ENCODE measurements at places on chromosomes 4 and X.

DNA sequence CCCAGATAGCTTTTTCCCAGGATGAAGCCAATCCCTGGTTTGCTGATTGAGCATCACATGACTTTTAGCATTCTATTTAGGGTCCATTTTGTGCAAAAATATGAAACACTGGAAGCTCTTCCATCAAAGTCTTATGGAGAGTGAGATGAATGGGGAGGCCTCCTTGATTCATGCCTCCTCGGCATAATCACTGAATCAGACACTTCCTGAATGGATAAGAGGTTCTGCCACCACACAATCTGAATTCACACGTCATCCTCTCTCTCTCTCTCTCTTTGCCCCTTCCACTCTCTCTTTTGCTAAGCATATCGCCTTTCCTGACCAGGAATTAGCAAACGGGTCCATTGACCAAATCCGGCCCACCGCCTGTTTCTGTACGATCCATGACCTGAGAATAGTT, 68.7 kb downstream of the CRMP1 start:
- DNase-seq = no peak

DNA sequence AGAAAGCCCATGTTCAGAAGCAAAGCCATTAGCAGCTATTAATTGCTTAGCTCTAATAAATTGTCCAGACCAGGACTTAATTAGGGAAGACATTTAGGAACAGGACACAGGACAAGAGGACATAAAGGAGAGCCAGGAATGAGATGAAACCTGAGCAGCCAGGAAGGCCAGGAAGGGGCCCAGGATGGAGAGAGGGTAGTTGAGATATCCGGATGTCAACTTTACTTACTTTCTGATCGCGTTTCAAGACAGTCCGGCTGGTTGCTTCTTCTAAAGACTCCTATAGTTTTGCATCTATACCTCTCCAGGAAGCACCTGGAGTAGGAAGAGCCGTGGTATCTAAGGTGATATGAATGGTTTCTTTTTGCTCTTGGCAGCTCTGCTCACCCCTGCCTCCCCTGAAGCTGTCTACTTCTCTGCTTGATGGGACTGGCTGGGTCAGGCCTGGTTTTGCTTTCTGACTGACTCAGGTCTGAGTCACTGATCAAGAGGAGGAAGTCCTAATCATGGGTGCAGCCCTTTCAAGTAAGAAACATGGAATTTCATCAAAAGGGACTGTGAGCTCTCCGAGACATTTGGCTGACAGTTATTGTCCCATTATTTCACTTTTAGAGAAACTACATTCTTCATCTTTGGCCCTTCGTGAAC, 733.3 kb downstream of the RPA4 start:
- DNase-seq = no peak

DNA sequence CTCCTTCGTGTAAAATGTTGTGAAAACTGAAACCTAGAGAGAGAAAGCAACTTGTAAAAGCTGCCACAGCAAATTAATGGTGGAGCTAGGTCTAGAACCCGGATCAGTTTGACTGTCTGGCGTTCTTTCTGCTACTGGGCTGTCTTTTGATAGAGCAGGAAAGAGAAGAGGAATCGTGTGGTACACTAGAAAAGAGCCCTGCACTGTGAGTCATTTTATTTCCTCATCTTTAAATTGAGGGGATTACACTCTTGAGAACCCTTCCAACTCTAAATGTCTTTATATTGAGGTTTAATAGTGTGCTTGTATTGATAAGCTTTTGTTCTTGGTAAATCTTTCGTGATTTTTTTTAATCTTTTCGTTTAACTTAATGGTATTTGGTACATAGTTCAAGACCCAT, 4.3 kb downstream of the WDR44 start:
- DNase-seq = no peak

DNA sequence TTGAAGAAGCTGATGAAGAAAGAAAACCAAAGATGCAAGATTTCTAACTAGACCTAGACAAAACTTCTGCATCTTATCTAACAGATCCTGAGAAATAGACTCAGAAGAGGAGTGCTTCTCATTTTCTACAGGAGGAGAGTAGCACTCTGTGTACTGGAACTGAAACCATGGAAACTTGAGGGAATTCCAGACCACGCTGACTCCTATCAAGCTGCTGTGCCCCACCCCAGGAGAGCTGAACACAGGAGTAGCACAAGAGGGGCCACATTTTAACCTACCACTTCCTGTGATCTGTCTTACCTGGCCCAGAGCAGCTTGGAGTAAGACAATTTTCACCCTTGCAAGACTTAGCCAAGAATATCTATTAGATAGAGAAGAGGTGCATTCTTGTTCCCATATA, 248.9 kb downstream of the SCFD2 start:
- DNase-seq = no peak

GRCh38 chrX:151790481-151791160, 56.1 kb downstream of the CNGA2 start:
- DNase-seq = no peak

GRCh38 chrX:5117816-5118215, 1110.9 kb downstream of the NLGN4X start:
- DNase-seq = no peak

- DNase-seq = no peak
Observed at GRCh38 chr4:101512416-101512815, 165.1 kb upstream of the PPP3CA start.

- no peak for DNase-seq
Observed at GRCh38 chr4:131526686-131527085, 1622.4 kb upstream of the PCDH10 start.

DNA sequence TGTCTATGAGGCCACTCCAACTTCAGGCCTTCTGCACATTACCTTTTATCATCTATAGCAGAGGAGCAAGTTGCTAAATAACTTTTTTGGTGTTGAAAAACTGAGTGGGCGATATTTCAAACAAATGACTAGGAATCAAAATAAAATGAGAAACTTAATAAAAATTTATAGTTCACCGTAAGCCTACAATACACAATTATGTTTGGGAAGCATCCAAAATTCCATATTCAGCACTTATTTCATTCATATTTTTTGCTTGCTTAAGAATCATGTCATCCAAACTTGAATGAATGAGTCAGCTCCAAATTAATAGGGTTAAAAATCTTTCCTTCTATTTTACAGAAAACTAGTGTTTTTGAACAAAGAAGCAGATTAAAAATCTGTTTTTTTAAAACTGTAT, 119.1 kb downstream of the SH3RF1 start:
- no peak for DNase-seq

- DNase-seq = no peak
Observed at GRCh38 chr4:16192631-16193518, 33.4 kb downstream of the TAPT1 start.

GRCh38 chr4:84804136-84804535, 162.4 kb downstream of the WDFY3 start:
- no peak for DNase-seq

DNA sequence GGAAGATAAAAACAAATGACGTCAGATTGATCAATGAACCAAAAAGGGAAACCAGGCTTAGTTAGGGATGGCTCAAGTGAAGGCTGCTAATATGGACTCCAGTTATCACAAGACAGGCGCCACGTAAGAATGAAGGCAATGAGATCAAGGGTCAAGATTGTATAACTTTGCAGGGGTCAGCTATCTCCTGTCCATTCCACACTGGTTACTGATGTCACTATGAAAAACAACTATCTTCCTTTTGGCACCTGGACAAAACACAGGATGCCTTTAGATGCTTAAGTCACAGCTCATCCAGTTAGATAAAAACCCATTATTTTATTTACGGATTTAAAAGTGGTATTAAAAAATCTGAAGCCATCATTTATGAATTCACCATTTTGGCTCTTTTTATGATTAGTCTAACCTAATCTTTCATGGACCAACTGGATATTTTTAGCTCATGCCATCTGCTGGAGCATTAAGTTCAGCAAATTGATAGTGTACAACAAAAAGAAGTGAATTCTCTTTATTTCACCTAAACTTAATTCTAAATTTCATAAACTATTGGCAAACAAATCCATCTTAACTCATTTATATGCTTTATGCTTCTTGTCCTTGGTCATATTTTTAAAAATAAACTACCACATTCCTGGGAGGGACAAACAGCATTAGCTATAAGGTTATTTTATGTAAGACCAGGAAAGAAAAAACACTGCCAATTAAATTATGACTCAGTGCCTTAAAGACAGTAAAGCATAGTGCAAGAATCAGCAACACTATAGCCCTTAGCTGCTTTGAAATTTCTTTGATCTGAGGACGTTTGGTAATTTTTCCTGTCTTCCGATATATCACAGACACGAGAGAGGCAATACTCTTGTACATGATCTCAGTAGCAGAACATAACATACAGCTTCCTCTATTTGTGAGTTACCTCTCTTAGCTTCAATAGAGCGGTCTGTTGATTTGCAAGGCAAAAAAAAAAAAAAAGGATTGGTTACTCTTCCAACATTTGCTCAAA, 27.0 kb downstream of the DHX15 start:
- no peak for DNase-seq
